ENCODE measurements at places on chromosomes 7 and 10. TPM values are rescaled to one million over a fixed set of nuclear protein-coding genes. Genes with fewer than 3 reads are reported as not detected.

GRCh38 chr7:156074982-156075615 is 262.8 kb upstream of the SHH start:
- DNase-seq, result no peak

- DNase-seq, result no peak
These were observed 212.7 kb upstream of the GNAI1 start for GRCh38 chr7:79921976-79922375.

DNA sequence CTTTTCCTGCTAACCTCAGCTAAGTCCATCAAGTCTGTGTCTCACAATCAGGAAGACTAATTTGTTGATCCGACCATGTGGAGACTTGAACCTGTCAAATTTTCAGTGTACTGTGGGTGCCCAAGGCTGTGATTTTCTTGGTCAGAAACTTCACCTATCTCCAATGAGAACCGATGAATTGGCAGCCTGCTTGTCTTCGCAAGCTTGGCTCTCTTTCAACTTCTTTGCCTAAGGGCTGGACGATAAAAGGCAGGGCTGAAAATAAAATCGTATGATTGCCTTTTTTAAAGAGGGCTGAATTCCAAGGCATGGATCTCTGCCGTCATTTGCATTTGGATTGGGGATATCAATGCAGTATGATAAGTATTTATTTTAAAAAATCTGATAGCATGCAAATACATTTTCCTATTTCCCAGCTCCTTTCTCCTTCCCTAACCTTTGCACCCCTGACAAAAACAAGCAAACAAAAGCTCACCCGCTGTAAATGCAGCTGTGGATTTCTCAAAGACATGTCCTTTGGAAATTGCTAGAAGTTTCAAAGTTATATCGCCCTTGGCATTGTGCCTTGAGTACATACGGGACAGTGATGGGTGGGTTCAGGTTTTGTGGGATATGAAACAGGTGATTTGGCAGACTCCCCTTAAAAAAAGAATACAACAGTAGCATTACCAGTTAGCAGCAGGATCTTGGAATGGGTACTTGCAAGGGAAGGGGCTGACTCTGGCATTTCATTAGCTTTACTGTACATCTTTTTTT is 80.6 kb downstream of the NPTX2 start:
- DNase-seq, result no peak

CTBP2 gene
- 0.78 TPM for total RNA-seq

OR6V1 gene
- total RNA-seq, result not detected

ACSM6 gene
- total RNA-seq, result not detected

ASIC3 gene
- 6.7 TPM for total RNA-seq

SFTPA1 gene
- total RNA-seq, result not detected

FAM25C gene
- not detected for total RNA-seq

All from CD8-positive, alpha-beta T cell (primary cell).